ENCODE measurements at places on chromosomes 6 and 20.

DNA sequence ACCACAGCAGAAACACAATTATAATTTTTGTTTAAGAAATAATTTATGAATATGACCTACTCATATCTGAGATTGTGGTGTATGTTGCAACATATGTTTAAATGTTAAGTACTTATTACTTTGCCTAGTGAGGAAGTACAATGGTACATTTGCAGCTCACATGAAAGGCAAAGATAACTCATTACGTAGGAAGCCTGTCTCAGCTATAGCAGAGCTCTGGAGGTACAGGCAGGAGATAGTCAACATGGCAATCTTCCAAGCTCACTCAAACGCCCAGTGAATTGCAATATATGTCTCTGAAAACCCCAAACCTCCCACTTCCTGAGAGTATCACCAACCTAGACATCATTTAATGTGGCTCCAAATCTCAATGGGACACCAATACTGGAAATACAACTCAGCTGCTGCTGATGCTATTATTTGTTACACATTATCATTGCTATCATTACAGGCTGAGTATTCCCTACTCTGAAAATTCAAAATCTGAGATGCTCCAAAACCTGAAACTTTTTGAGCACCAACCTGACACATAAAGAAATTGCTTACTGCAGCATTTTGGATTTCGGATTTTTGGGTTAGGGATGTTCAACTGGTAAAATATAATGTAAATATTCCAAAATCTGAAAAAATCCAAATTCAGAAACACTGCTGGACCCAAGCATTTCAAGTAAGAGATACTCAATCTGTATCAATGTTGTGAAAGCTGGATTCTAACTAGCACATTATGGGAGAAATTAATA, 25.1 kb upstream of the GSTA4 start:
- DNase-seq = no peak

DNA sequence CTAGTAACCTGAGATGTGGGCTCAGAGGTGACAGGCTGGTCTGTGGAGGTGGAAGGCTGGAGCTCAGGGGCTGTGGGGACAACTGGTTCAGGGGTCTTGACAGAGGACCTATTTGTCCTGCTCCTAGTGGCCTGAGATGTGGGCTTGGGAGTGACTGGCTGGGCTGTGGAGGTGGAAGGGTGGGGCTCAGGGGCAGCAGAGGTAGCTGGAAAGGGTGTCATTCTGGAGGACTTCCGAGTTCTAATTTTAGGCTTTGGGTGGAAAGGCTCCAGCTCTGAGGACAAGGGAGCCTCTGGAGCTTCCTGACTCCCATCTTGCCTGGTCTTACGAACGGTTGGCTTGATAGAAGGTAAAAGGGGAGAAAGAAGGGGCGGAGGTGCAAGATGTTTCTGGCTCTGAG, 11.5 kb downstream of the MDC1 start:
- DNase-seq = no peak

GRCh38 chr6:26031151-26031594, 56.1 kb upstream of the HFE start:
- no peak for DNase-seq

- peak; percentile 91 for DNase-seq
These were observed 83.8 kb downstream of the GJA10 start for GRCh38 chr6:89977808-89978748.

DNA sequence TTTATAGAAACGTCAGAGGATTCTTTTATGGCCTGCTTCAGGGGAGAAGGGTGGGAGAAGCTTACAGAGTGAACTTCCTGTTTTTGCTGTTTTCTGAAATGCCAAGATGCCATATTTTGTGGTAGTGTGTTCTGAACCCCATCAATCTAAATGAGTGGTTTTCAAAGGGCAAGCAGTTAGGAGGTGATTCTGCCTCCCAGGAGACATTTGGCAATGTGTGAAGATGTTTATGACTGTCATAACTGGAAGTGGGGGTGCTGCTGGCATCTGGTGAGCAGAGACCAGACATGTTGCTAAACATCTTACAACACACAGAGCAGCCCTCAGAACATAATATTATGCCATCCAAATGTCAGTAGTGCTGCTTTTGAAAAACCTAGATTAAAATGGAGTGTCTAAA, 6.0 kb upstream of the PRL start:
- DNase-seq = no peak

DNA sequence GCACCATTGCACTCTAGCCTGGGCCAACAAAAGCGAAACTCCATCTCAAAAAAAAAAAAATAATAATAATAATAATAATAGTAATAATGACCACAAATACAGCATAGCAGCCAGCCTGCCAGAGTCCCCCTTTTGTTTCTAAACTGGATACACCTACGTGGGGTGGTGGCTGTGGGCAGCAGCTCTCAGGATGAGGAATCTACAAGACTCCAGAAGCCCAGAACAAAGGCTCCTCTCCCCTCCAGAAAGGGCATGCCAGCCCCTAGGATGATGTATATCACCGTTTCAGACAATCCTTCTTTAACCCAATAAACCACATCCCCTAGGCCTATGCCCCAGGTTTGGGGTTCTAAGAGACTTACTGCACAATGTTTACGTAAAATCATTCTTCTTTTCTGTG, 155.9 kb downstream of the QRSL1 start:
- no peak for DNase-seq

GRCh38 chr6:107539849-107540464, 50.0 kb downstream of the SOBP start:
- DNase-seq = no peak

GRCh38 chr6:19438566-19439353, 398.4 kb upstream of the ID4 start:
- no peak for DNase-seq

GRCh38 chr6:16103722-16104121, 25.2 kb upstream of the MYLIP start:
- no peak for DNase-seq

DNA sequence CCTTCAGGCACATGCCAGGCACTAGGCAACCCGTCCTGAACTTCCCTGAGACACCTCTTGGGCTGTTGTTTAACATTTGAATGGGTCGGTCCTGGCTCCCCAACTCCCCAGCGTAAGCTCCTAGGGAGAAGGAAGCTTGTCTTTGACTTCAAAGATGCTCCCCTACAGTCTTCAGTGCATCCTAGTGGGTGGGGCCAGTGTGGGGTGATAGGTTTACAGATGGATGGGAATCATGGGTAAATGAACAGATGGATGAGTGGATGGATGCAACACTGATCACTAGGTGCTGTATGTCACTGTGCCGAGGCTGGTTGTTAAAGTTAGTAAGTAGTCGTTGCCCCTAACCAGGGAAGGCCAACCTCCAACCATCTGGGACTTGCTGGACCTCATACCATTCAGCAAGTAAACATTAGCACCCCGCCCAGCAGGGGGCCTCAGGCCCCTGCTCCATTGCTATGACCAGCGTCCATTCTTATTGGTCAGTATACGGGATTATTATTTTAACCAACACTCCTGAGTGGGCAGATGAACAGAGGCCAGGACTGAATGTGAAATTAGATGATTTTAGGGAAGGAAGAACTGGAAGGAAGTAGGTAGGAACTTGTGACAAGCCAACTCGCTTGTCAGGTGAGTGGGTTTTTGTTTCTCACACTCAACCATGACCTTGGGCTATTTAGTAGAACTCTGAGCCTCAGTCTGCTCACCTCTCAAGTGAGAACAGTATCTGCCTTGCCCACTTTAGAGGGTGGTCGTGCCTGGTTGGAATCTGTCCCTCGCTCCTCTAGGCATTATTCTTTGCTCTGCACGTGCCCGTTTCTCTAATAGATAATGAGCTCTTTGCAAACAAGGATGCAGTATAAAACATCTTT, 82.9 kb upstream of the FOXP4 start:
- DNase-seq = peak; percentile 62

DNA sequence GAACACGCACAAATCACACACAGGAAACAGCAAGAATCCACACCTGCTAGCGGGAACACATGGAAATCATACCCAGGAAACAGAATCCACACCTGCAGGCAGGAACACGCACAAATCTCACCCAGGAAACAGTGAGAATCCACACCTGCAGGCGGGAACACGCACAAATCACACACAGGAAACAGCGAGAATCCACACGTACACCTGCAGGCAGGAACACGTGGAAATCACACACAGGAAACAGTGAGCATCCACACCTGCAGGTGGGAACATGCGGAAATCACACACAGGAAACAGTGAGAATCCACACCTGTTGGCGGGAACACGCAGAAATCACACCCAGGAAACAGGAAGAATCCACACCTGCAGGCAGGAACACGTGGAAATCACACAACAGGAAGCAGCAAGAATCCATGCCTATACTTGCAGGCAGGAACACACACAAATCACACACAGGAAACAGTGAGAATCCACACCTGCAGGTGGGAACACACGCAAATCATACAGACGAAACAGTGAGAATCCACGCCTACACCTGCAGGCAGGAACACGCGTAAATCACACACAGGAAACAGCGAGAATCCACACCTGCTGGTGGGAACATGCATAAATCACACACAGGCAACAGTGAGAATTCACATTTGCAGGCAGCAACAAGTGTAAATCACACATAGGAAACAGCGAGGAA, 108.6 kb downstream of the DLL1 start:
- DNase-seq = no peak

- no peak for DNase-seq
These were observed 106.0 kb upstream of the CDH4 start for GRCh38 chr20:61146023-61146422.

GRCh38 chr6:148557796-148558321, 189.0 kb upstream of the UST start:
- DNase-seq = peak; percentile 78

DNA sequence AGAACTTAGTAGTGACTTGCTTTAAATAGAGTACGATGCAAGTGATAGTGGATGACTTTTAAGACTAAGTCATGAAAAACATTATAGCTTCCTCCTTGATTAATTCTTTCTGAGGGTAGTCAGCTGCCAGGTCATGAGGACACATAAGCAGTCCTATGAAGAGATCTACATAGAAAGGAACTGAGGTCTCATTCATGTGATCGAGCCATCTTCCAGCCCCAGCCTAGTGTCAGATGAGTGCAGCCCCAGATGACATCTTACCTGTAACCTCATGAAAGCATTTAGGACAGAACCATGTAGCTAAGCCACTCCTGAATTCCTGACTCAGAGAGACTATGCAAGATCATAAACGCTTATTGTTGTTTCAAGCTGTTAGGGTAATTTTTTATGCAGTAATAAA, 67.7 kb downstream of the AK9 start:
- no peak for DNase-seq

GRCh38 chr6:4820704-4821276, 44.6 kb downstream of the CDYL start:
- DNase-seq = peak; percentile 47

- DNase-seq = no peak
These were observed 308.9 kb upstream of the MMS22L start for GRCh38 chr6:97591955-97592354.

All from astrocyte (in vitro differentiated cells and primary cell).